ENCODE measurements at places on chromosomes 12 and 14.

DNA sequence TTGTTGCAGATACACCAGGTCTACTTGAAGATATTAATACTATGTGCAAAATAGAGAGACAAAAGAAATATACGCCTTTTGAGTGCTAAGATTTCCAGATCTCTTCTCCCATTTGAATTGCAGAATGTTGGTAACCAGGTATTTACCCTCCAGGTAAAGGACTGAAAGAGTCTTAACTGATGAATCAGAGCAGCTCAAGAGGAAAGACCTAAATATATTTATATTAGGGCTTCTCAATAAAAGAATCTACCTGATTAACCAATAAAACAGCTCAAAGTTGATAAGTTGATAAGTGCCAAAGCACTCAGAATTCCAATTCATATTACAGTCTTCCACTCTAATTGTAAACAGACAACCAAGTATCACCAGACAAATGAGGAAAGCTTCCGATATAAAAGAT, 59.2 kb downstream of the ZNF641 start:
- no peak for DNase-seq

DNA sequence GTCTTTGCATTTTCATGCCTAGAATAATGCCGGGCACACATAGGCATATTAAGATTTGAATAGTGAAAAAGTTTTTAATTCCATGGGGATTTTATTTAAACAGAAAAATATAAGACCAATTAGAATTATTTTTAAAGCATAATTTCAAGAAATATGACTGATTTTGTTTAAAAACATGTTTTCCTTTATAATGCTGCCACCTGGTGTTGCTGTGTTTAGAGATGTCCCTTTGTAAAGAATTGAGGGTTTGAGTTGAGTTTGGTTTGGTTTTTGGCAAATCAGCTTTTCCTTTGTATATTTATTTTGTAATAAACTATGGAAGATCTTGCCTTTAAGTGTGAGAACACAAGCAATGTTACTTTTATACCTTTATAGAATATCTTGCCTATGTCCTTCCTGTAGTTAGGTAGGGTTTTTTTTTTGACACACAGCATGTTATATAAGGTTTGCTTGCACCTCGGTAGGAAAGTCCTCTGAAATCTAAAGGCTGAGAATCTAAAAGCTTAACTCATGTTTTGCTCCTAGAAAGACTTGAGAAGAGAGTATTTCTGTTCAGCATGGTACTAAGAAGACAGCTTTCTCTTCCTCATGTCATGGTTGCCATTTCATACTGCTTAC, 31.4 kb upstream of the SNAPC1 start:
- DNase-seq: peak; percentile 38

DNA sequence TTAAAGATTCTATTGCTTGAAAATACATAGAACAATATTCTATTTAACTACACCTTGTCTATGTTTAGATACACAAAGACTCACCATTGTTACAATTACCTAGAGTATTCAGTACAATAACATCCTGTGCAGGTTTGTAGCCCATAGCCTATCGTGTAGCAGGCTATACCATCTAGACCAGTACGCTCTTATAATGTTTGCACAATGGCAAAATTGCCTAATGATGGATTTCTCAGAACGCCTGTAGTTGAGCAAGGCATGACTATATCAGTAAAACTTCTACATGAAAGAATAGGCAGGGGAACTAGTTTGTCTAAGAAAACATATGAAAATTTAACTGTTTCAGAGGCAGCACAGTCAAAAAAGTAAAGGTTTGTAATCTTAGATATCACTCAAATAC, 375.9 kb downstream of the DAD1 start:
- peak; percentile 76 for DNase-seq

GRCh38 chr12:45599196-45599595, 130.3 kb upstream of the ARID2 start:
- no peak for DNase-seq

GRCh38 chr12:27843714-27844245, 63.7 kb upstream of the MANSC4 start:
- DNase-seq: peak; percentile 57

DNA sequence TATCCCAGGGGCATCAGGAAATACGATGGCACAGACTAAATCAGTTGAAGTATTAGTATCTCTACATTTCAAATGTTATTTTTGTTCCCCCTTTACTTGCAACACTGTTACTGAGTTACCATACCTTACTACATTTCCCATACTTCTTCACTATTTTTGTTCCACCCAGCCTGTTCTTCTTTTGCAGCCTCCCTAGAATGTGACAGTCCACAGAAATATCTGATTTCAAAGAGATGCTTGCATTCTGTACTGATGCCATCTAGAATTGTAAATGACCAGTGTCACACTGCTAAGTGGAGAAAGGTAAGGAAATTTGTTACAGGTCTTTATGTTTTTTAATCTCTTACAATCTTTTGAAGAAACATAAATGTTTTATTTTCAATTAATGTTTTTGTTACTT, 279.9 kb downstream of the CCER1 start:
- DNase-seq: no peak

DNA sequence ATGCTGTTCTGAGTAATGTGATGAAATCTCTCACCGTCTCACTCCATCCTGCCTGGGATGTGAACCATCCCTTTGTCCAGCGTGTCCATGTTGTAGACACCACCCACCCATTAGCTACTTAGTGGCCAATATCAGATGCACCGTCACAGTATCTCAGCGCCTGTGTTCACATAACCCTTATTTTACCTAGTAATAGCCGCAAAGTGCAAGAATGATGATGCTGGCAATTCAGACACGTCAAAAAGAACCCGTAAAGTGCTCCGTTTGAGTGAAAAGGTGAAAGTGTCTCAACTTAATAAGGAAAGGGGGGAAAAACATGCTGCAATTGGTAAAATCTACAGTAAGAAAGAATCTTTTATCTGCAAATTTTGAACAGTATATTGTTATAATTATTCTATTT, 3.0 kb downstream of the RNASE10 start:
- no peak for DNase-seq

GRCh38 chr12:106764220-106764619, 10.3 kb upstream of the RIC8B start:
- DNase-seq: no peak

GRCh38 chr14:71451501-71451900, 480.7 kb upstream of the RGS6 start:
- no peak for DNase-seq

GRCh38 chr14:95217391-95217900, 60.1 kb upstream of the DICER1 start:
- DNase-seq: no peak

GRCh38 chr14:38705220-38705619, 397.8 kb downstream of the SEC23A start:
- no peak for DNase-seq

- DNase-seq: peak; percentile 84
Observed at GRCh38 chr12:8493084-8493483, 20.2 kb upstream of the CLEC4D start.

DNA sequence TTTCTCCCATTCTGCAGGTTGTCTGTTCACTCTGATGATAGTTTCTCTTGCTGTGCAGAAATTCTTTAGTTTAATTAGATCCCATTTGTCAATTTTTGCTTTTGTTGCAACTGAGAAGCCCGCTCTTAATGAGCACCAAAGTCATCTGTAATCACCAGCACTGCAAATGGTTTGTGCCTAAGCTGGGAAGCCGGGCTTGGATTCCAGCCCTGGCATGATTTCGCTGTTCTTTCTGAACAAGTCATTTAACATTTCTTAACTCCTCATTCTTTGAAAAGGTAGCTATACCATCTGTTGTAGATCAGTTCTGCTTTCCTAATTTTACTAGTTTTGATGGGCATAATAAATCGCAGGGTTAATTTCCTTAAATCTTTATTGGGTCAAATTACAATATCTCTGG, 32.1 kb downstream of the PIWIL1 start:
- DNase-seq: no peak

DNA sequence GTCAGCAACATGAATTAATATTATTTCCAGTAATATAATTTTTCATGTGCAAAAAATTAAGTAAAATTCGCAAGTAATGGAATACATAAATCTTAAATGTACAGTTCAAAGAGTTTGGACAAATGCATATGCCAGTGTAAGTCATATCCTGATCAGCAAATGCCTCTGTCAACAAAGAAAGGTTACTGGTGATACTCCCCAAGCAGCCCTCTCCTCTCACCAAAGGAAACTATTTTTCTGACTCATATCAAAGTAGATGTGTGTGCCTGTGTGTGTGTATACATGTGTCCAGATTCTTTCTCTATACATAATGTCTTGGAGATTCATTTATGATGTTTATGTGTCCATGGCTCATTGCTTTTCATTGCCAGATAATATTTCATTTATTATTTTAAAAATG, 1035.0 kb downstream of the SLC16A7 start:
- no peak for DNase-seq

- no peak for DNase-seq
Observed at GRCh38 chr14:74584951-74585350, 27.1 kb downstream of the LTBP2 start.

DNA sequence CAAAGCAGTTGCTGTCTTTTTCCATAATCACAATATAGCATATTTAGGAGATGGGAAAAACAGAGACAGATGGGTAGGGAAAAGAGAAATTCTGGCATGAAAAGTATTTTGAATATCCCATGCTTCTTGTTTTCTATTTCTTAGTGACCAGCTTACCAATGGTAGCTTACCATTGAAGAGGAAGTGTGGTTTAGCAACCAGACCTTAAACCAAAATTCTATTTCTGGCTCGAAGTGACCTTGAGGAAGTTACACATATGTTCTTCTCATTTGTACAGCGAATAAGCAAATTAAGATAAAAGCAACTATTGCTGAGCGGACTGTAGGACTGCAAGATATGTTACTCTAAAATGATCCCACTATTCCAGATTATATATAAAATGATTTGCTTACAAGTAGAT, 82.9 kb downstream of the FGD4 start:
- DNase-seq: peak; percentile 67

- DNase-seq: no peak
Observed at GRCh38 chr12:28294300-28294699, 104.0 kb downstream of the CCDC91 start.

- DNase-seq: no peak
Observed at GRCh38 chr12:49521389-49521788, 17.4 kb upstream of the KCNH3 start.

GRCh38 chr14:81485781-81486180, 47.9 kb downstream of the SEL1L start:
- no peak for DNase-seq

- DNase-seq: no peak
Observed at GRCh38 chr12:87930627-87931026, 98.6 kb downstream of the C12orf50 start.

GRCh38 chr14:52949711-52950409, 990 bp downstream of the FERMT2 start:
- DNase-seq: no peak

GRCh38 chr14:104284107-104284592, 145.8 kb downstream of the KIF26A start:
- no peak for DNase-seq

DNA sequence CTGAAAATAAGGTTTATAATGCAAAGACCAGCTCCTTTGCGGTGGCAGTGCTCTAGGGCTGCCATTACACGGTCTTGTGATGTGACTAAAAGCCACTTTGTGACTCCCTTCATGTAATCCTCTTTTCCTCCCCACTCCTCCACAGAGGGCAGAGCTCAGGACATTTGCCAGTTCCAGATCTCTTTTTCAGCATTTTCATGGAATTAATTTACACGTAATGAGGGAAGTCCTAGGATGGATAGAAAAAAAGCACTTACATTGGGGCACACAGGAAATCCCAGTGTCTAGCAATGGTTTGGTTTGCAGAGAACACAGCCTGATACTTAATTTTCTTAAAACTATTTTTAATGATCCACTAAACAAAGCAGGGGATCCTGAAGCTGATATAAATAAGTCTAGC, 17.5 kb upstream of the ATF1 start:
- no peak for DNase-seq

DNA sequence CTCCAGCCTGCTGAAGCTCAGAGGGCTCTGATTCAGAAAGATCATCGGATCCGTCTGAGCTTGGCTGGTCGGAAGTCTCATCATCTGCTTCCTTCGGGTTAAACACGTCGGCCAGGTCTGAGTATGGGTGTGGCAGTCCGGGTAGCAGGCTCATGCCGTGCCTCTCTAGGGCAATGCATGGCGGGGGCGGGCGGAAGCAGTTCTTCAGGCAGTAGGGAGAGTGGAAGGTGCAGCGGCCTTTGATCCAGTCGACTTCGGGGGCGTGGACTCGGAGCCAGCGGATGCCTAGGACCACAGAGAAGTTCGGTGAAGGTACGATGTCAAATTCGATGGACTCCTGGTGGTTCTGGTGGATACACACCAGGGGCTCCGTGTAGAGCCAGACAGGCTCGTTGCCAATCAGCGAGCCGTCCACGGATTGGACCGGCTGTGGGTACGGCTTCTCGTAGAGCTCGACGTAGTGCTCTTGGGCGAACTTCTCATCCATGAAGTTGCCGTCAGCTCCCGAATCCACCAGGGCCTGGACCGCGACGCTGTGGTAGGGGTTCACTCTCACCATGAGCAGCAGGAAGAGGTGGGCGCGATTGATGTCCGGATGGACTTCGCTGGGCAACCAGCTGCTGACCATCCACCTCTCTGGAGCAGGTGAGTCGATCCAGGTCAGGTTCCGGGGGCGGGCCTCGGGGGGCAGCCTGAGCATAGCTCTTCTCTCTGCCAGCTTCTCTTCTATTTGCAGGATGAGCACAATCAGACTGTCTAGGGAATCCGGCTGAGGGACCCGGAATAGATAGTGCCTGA, 20.3 kb downstream of the RTL1 start:
- no peak for DNase-seq

- DNase-seq: no peak
Observed at GRCh38 chr12:42282294-42282693, 43.6 kb downstream of the ZCRB1 start.

- no peak for DNase-seq
Observed at GRCh38 chr12:28574746-28575592, 384.7 kb downstream of the CCDC91 start.

DNA sequence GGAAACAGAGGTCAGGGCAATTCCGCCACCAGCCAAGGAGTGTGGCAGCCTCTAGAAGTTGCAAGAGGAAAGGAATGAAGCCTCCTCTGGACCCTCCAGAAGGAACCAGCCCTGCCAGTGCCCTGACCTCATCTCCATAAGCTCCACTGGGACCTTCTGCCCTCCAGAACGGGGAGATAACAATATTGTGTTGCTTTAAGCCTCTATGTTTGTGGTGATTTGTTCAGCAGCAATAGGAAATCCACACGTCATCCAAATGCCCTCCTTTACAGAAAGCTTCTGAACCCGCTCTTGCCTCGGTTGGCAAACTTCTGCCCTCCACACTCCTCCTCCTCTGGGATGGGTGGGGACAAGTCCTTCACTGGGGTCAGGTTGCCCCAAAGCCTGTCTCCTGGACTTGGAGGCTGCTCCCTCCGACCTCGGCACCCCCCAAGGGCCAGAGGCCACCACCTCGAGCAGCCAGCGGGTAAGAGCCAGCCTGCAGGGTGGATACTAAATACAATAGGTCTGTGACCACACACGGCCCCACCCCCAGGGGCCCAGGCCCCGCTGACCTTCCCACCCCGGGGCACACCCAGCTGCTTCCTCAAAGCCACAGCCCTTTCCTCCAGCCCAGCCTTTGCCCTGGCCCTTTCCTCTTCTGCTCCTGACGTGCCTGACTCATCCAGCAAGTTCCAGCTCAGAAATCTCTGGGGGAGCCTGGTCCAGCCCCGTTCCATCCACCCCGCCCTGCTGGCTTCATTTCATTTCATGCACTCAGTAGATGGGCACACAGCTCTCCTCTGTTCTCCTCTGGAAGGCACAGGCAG, 58.7 kb upstream of the NCOR2 start:
- peak; percentile 73 for DNase-seq

GRCh38 chr12:55173456-55173855, 47.2 kb downstream of the OR9K2 start:
- DNase-seq: no peak
